ENCODE measurements at places on chromosomes 5 and 9.

DNA sequence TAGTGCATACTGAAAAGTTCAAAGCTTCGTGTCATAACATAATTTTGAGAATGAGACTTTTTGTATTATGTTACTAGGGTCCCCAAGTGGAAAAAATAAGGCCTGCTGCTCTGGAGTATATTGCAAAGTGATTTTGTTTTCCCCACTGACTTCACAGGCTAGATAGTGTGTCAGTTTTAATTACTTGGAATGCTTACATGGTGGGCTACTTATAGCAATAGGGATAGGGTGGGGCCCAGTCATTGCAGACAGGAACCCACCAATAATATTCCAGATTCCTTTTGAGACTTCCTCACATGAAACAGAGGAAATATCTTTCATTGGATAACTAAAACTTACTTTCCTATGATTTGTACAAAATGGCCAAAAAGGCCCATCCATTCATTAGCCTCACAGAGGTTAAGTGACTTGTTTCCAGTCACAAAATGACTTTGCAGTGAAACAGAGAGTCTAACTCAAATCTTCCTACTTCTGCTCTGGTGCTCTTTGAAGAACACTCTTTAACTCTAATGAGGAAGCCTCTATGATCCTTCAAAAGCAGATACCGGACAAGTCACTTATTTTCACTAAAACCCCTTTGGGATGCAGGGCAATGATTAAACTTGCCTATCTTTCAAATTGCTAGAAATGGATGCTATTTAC is 16.2 kb upstream of the MEF2C start:
- DNase-seq: no peak

DNA sequence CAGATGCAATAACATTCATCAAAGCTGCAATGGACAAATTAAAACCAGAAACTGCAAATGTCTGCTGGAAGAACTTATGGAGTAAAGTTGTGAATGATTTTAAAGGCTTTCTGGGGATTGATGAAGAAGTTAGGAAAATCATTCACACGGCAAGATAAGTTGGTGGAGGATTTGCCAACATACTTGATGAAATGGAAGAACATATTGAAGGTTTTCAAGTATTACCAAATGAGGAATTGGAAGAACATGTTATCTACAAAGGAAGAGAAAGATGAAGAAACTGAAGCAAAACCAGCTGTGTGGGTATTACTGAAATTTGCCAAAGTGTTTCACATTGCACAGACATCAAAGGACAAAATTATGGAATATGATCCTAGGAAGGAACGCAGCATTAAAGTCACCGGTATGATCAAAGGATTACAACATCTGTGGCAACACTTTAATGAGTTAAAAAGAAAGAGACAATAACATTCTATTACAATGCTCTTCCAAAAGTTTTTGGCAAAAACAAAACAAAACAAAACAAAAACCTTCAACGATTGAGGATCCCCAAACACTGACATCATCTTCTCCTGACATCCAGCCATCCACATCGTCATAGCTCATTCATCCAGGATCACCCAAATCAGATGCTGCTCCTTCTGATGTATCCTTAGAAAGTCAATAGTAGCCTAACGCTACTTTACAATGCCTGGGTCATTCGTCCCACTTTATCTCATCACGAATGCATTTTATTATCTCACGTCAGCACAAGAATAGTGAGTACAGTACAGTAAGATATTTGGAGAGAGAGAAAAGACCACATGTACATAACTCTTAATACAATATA is 61.3 kb upstream of the SMC5 start:
- peak; percentile 18 for DNase-seq

- no peak for DNase-seq
Observed at GRCh38 chr5:126358525-126358924, 64.7 kb upstream of the GRAMD2B start.

GRCh38 chr5:160970605-160971191 is 118.7 kb upstream of the ATP10B start:
- DNase-seq: peak; percentile 22

DNA sequence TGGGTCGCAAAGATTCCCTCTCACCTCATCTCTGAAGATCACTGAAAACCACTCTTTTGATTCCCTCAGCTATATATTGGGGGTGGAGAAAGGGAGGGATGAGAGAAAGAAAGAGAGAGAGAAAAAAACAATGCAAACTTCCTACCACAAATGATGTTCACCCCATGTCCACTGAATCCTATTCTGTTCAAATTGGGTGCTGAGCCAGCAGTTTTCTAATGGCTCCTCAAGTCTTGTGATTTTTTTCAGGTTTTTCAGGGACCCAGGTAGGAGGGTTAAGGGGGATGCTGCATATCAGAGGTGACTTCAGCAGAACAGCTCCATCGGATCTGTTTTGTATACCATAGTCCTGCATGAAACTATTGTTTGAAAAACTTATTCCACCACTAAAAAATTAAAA is 95.9 kb downstream of the SH3TC2 start:
- no peak for DNase-seq

GRCh38 chr5:981456-981855 is 27.1 kb upstream of the NKD2 start:
- peak; percentile 97 for DNase-seq

DNA sequence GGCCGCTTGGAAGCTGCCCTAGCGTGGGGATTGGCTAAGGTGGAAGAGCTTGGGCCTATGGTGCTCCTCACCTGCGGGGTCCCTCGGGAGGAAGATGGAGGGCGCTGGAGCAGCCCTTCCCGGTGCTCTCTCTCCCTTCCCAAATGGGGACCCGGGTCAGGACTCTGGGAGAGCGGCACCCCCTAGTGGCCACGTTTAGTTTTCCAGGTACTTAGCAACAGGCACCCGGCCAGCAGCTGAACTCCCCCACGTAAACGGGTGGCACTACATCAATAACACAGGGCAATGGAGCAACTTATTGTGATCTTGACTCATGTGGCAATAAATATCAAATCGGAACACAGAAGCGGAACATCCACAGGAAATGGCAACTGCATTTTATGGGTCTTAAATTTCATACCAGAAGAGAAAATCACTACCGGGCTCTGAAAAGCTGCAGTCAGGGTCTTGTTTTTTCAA is 316.6 kb downstream of the AGTPBP1 start:
- peak; percentile 71 for DNase-seq

DNA sequence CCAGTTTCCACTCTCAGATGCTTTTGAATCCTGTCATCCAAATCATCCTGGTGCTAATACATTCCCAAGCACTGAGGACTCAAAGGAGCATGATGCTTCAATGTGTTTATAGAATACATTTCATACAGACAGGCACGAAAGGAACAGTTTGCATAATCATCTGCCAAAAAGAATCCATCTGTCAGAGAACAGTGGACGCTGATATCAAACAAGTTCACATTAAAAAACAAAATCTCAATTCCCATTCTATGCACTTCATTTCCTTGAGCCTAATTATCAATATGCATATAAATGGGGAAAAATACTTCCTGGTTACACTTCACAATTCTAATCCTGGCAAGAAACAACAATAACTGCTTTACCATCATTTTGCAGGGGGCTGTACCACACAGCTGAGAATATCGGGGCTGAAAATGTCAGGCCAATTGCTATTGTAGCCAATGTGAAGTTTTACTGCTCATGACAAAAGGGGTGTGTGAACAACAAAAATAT is 125.5 kb upstream of the FAM174A start:
- DNase-seq: no peak

GRCh38 chr5:83877911-83878706 is 157.5 kb upstream of the HAPLN1 start:
- DNase-seq: no peak

- DNase-seq: no peak
Observed at GRCh38 chr5:103114440-103114839, 5.5 kb downstream of the GIN1 start.

- no peak for DNase-seq
Observed at GRCh38 chr5:32526810-32527209, 58.5 kb upstream of the SUB1 start.

GRCh38 chr5:167995844-167996425 is 295.5 kb upstream of the WWC1 start:
- DNase-seq: no peak

- no peak for DNase-seq
Observed at GRCh38 chr5:151208481-151208914, 15.4 kb downstream of the CCDC69 start.

DNA sequence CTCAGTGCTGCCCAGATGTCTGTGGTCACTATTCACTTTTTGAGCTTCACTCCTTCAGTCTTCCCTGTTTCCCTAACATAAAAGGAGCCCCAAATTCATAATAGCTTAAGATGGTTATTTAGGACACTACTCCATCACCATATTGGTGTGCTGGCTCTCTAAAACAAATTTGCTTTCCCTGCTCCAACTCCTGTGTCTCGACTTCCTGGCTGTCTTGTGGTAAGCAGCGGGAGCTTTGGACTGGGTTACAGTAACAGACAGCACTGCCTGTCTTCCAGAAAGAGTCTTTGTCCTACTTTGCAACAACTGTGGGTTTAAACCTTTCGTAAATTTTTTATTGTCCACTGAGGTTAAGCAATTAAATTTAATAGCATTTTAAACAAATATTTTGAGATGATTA is 389.4 kb downstream of the CDH9 start:
- DNase-seq: no peak

GRCh38 chr5:179164331-179165311 is 104.4 kb downstream of the ZNF354C start:
- DNase-seq: no peak

DNA sequence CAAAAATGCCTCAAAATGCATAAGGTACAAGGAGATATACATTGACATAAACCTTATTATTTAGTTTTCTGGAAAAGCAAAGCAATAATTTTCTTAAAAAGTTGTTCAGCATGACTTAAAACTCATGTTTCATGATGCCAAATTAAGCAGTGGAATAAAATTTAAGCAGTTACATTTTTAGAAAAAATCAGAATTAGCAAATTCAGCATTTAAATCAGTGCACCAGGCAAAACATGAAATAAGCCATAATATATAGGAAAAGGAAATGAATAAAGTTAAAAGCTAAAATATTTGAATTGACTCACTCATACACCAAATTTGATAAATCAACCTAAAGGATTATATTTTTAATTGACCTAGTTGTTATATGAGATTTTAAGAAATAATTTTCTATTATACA is 795.1 kb upstream of the CDH6 start:
- DNase-seq: no peak

DNA sequence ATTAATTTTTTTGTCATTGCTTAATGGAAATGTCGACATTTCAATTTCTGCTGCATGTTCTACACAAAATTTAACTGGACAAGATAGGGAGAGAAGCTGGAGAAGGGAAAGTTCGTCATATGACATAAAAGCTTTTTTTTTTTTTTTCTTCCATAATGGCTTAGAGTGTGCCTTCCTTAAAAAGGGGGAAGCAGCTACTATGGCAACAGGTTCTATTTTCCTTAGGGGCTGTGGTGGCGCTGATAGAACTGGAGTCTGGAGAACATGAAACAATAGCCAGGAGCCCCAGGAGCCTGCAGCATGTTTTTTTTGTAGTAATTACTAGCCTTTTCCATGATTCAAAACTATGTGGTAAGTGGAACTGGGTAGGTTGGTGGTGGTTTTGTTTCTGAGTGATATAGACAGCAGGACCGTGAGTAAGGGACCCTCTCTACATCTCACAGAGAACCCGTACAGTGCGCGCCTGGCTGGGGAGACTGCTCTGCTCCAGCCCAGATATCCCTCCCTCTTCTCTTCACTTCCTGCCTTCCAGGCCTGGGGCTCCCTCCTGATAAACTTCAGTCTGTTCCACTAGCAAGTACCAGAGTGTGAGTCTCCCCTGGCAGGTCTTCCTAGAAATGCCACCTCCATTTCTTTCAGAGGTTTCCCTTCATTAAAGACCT is 301.6 kb downstream of the NR3C1 start:
- no peak for DNase-seq

GRCh38 chr9:36802201-36802920 is 229.7 kb downstream of the MELK start:
- no peak for DNase-seq

DNA sequence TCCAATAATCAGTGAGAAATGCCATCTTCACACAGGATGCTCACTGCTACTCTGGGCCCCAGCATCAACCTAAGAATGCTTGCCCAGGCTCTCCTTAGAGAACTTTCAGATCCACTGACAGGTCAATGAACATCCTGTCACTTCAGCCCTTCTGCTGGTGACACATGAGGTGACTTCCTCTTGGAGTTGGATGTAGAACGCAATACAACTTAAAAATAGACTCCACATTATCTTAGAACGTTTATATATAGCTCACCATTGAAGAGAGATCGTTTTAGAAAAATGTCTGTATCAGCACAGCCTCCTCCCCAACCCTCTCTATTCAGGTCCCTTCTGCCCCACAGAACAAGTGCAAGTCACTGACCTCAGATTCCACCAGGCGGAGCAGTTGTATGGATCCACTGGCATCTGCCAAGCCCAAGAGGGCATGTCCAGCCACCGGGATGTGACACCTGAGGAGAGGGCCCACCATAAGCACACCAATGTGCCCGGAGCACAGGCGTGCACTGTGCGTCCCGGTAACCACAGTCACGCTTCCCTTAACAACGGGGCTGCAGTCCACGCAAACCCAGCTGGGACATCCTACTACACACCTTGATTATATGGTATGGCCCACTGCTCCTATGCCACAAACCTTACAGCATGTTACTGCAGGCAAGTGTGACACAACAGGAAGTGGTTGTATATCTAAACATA is 2.9 kb downstream of the DPH7 start:
- DNase-seq: no peak

DNA sequence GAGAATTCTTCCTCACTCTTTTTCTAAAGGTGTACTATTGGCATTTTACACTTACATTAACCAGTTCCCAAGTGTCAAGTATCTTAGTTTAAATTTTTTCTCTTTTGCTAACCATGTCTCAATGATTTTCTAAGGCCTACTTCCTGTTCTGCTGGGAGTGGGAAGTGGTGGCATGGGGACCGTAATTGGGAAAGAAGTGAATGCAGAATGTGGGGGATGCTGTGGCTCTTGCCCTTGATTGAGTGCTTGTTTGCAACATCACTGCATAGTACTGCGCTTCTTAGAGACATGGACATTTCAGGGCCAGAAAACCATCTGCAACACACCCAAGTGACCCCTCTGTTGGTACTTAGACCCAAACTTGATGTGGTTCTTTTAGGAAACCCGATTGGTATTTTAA is 32.8 kb downstream of the MRRF start:
- no peak for DNase-seq

DNA sequence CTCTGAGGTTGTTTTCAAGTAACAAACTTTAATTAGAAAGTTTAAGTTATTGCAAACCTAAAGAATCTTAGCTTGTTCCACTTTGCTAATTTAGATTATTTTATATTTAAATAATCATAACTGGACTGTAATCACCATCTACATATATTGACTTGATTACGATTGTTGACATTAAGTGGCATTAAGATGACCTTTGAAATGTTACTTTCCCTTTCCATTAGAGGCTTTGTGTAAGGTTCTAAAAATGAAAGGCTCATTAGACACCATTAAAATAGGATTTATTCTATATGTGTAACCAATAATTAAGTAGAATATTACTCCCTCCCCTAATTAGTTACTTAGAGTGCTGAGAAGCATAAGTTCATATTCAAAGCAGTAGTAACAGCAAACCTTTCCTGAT is 358.1 kb downstream of the GLIS3 start:
- no peak for DNase-seq

- no peak for DNase-seq
Observed at GRCh38 chr5:178777520-178777919, 47.1 kb upstream of the ZNF354A start.

- peak; percentile 68 for DNase-seq
Observed at GRCh38 chr9:75889977-75890471, 449 bp upstream of the PCSK5 start.

GRCh38 chr9:99146574-99146973 is 41.7 kb downstream of the TGFBR1 start:
- no peak for DNase-seq
